ENCODE measurements at places on chromosomes 2 and 18.
A peak's percentile ranks its signal among the peaks of the same experiment; 100 is the strongest.

- DNase-seq: peak; percentile 41
Measured at GRCh38 chr2:197813093-197813787, 8.8 kb downstream of the PLCL1 start.

- DNase-seq: no peak
Measured at GRCh38 chr2:241577413-241578122, 19.0 kb downstream of the BOK start.

DNA sequence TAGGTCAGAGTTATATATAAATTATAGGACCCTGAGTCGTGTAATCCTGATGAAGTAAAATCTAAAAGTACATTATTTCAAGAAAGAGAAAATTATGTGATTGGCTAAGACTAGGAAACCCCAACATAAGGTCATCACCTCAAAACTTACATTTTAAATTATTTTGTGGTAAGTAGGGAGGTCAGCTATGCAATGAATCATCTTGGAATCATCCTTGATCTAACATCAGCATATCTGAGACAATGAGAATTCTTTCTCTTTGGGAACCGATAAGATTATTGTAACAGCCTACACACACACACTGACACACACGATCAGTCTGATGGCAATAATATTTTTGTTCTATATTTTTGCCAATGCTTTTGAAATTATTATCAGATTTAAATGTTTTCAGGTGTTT is 904.8 kb upstream of the CHAC2 start:
- peak; percentile 1 for DNase-seq

DNA sequence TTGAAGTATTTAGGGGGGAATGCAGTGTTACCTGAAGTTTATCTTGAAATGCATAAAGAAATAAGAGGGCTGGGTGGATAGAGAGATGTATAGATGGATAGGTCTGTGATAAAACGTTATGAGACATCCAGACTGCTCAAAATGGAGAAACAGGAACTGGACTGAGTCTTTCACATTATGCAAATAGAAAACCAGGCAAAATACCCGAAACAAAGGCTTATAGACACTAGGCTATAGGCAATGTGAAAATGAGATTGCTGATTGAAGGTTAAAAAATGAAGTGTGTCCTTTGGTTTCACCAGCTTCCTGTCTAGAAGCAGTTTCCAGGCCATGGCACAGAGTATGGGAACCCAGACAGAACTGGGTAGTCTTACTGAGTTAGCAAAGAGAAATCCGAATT is 24.9 kb upstream of the SLC3A1 start:
- no peak for DNase-seq
